A549 treated with Mapracorat at 1 μM for 4 hours (cell line): ENCODE measurements at places on chromosomes 12 and 14. TPM values are rescaled to one million over a fixed set of nuclear protein-coding genes. Genes with fewer than 3 reads are reported as not detected.

Gene CPNE6
- not detected in 5 replicates for total RNA-seq

Gene RNASE1
- not detected in 5 replicates for total RNA-seq

Gene RNASE7
- total RNA-seq: not detected in 5 replicates

Gene ZC2HC1C
- 3.7 to 5.0 TPM (median 4.2 TPM) in 5 replicates for total RNA-seq

Gene ENDOU
- total RNA-seq: not detected in 5 replicates

Gene BEGAIN
- total RNA-seq: 5.9 to 9.6 TPM (median 7.4 TPM) in 5 replicates

Gene NANOG
- not detected in 5 replicates for total RNA-seq

Gene GLIPR1L1
- total RNA-seq: not detected in 5 replicates

Gene TMEM229B
- total RNA-seq: 0.08 to 0.39 TPM (median 0.16 TPM) in 5 replicates

Gene STAT2
- total RNA-seq: 9.5 to 13.7 TPM (median 12.0 TPM) in 5 replicates

Gene SMCO3
- total RNA-seq: 0.08 to 0.10 TPM in 2 of 5 replicates, not detected in the others

Gene SLC10A1
- total RNA-seq: not detected in 5 replicates

Gene GALNT16
- total RNA-seq: 2.1 to 3.6 TPM (median 3.3 TPM) in 5 replicates

Gene CYP27B1
- 1.5 to 2.8 TPM (median 1.7 TPM) in 5 replicates for total RNA-seq

Gene WSCD2
- not detected in 5 replicates for total RNA-seq

Gene TMPRSS12
- total RNA-seq: not detected in 5 replicates
